NCI-H446 treated with DMSO at 0.1 percent for 48 hours (cell line): ENCODE measurements at places on chromosomes 2 and 18.

DNA sequence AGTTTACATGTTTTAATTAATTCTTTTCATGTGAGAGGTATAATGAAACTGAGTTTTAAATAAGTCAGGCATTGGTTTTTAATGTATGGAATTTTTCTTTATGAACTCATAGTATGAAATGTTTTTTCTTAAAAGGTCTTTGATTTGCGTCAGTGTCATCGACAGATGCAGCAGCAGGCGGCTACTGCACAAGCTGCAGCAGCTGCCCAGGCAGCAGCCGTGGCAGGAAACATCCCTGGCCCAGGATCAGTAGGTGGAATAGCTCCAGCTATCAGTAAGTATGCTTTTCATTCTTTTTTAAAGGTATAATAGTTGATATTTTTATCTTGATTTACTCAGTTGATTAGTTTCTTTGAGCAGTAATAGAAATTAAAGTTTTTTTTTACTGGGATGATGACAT is 46.5 kb downstream of the SMAD4 start:
- no peak for DNase-seq

GRCh38 chr2:106566050-106566449 is 78.9 kb downstream of the CD8B2 start:
- no peak for DNase-seq

GRCh38 chr2:17538844-17539554 is 1.5 kb upstream of the VSNL1 start:
- DNase-seq, result peak; percentile 65

DNA sequence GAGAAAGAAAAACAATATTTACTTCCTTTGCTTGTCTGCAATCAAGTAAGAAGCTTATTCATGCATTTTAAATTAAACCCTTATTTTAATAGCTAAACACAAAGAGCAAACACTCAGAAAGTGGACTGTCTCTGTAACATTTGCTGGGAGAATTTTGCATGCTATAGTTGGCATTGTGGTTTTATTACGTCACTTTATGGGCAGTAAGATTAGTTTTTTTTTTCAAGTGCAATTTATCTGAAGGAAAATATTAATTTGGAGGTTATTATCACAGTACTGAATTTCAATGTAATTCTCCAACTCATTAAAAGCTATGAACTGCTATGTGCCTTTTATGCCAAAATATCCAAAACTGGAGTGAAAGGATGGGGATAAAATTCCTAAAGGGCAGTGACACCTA is 103.3 kb downstream of the TMEFF2 start:
- no peak for DNase-seq

DNA sequence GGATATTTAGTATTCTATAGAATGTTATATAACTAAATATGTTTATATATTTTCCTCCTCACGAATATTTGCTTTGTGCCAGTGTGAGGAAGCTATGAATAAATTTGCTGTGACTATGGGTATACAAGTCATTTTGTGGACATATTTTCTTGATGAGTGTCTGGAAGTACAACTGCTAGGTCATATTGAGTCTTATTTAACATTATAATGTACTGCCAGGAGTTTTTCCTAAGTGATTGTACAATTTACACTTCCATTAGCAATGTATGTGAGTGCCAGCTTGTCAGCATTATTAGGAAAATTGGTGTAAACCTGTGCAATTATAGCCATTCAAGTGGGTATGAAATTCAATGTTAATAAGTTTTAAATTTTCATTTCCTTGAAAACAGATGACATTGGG is 1328.9 kb upstream of the TMEFF2 start:
- DNase-seq, result no peak

DNA sequence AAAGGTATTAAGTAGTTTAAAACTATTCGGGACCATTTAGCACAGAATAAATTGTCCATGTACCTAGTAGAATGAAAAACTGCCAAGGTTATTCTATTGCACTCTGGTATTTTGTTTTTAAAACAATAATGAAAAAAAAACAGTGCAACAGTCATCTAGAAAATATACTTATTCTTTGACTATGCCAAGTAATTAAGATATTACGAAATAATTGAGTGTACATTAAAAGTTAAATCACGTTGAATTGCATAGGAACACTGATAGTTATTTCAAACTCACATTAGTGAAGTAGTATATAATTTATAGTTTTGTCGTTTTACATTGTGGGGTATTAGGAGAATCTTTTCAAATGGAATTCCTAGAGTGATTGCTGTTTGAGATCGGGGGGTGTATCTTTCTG is 20.1 kb downstream of the R3HDM1 start:
- DNase-seq, result no peak

- no peak for DNase-seq
These were observed 145.3 kb upstream of the MEX3C start for GRCh38 chr18:51342815-51343214.

DNA sequence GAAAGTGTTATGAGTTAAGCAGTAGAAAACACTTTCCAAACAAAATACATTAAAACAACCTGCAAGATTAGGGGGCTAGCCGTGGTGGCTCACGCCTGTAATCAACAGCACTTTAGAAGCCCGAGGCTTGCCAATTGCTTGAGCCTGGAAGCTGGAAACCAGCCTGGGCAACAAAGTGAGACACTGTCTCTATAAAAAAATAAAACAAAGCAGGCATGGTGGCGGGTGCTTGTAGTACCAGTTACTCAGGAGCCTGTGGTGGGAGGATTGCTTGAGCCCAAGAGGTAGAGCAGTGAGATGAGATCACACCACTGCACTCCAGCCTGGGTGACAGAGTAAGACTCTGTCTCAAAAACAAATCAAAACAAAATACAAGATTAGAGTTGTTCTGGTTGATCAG is 208.3 kb downstream of the ERBB4 start:
- peak; percentile 77 for DNase-seq

DNA sequence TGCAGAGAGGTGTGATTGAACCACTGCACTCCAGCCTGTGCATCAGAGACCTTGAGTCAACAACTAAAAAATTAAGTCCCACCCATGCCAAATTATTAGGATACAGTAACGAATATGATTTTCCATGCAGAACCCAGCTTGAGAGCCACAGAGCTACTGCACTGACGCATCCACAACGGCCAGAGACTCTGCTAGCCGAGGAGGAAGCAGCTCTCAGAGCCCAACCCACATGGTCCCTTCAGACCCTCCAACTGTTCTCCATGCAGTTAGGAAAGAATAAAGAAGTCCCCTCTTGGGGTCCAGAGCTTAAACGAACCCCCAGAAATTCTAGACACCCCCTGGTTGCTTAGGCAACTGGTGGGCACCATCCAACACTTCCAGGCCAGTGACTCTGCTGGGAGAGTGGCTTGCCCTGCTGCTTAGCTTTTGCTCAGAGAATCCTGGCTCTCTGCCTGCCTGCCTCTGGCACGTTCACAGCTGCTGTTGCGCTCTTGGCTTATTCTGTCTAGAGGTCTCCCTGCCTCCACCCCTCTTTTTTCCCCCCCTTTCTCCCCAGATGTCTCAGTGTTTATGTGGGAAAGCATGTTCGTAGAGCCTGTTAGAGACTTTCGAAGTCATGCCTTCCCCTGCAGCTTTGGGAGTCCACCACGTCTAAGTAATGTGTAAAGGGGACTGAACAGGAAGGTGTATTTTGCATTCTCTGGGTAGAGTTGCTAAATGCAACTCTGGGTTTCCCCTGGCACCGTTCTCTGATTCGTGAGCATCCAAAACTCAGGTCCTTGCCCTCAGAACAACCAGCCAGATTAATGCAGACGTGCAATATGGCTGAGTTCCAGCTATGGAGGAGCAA is 26.0 kb upstream of the SP3 start:
- peak; percentile 86 for DNase-seq

DNA sequence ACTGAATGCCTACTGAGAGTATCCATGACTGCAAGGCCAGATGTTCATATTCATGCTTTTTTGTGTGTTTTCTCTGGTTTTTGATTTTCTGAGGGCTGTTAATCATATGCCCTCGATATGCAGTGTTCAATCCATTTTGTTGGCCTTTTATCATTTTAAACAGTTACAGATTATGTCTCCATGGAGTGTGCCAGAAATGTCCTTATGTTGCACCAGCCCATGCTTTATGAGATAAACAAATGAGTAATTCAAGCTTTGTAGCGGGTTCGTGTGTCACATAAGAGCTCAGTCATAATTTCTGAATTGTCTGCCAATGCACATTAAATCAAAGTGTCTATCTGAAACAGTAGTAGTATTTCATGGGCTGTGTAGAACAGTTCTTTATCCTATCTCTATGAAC is 583.0 kb downstream of the THSD7B start:
- DNase-seq, result peak; percentile 90

DNA sequence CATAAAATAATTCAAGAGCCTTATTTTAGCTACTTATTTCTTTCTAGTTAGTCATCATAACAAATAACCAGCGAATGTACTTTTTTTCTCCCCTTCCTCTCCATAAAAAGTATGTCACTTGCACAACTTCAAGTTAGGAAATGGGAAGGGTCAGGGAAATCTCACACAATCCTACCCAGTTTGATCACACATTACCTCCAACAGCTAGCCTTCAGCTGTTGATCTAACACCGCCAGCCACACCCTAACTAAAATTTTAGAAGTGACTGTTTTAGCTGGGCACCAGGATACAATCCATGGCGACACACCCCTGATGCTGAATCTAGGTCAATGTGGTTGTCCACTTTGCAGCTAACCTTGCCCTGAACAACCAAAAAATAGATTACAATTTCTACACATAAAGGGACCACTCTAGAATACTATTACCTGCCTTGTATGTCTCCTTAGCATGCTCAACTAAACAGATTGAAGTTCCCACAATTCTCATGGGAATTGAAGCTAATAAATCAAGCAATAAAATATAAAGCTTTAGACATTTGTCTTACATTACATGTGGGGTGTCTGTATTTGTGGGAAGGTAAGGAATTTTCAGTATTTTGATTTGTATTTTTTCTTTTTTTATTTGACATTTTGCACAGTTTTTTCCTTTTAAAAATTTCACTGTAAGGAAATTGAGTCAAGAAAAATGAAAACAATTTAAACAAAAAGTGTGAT is 7.3 kb upstream of the COL3A1 start:
- no peak for DNase-seq

DNA sequence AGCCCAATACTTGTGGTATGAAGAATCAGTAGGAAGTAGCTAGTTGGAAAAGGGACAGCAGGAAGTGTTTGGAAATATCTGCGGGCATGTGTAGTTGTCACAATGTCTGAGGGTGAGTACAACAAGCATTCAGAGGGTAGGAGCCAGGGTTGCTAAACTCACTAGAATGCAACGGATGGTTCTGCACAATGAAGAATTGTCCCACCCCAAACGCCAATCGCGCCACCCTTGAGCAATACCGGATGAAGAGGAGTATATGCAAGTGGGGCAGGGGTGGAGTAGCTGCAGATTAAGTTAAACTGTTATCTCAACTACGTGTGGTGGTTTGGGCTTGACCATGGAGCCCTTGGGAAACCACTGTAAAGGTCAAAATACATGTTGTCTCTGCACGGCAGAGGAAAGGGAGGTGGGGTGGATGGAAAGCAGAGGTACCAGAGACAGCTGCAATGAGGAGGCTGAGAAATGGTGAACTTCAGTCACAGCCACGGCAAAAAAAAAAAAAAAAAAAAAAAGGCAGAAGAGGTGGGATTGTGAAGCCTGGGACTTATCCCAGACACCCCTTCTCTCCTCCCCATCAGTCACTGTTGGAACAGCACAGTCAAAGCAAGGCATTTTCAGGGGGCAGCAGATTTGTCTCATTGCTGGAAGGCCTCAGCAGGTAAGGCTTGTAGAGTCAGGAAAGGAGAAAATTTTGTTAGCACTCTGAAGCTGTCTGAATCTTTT is 5.2 kb downstream of the CCL20 start:
- DNase-seq, result no peak

- DNase-seq, result peak; percentile 24
These were observed 88.0 kb downstream of the COMMD1 start for GRCh38 chr2:61993422-61994024.

- no peak for DNase-seq
These were observed 15.2 kb downstream of the SMAD2 start for GRCh38 chr18:47915229-47915628.

- peak; percentile 25 for DNase-seq
These were observed 10.8 kb upstream of the AMER3 start for GRCh38 chr2:130744287-130745117.

DNA sequence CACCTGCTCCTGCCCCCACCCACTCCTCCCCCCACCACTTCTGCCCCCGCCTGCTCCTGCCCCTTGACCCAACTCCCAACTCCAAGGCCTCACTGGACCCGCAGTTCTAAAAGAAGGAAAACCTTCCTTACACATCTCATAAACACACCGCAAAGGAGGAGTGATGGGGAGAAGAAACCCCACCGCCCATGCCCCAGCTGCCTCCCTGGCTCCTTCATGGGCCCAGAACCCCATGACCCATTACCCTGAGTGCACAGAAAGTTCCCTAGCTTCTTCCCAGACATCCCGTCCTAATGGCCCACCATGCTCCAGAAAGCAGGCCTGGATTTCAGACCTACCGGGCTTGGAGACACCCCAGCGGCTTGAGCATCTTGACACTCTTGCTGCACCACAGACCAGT is 17.8 kb upstream of the CNDP2 start:
- DNase-seq, result no peak

DNA sequence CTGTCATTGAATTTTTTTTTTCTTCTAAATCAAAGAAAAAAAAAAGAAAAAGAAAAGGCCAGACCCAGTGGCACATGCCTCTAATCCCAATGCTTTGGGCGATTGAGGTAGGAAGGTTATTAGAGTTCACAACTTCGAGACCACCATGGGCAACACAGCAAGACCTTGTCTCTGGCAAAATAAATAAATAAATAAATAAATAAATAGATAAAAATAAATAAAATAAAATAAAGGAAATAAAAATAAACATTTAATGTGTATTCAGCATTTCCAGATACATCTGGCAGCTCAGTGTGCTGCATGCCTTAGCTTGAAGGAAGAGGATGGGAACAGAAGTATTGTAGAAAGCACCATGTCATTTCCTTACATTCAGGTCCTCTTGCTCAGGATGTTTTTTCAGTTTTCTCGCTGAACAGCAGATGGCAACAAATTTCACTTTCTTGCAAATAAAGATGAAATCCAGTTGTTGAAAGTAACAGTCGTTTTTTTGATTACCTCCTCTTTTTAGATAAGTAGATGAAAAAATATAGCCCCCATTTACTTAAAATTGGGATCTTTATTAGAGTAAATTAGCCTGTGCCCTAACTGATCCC is 25.7 kb upstream of the FAM178B start:
- DNase-seq, result peak; percentile 34

GRCh38 chr2:197042739-197043196 is 116.3 kb upstream of the PGAP1 start:
- DNase-seq, result no peak

GRCh38 chr2:36834731-36835524 is 131.4 kb downstream of the STRN start:
- DNase-seq, result no peak

- peak; percentile 93 for DNase-seq
These were observed at the start of gene ZC3H15 for GRCh38 chr2:186485871-186486650. Gene ZC3H15, plus strand, starts transcription at chr2:186486260. Its CDS starts 123 bp downstream, at chr2:186486383.

DNA sequence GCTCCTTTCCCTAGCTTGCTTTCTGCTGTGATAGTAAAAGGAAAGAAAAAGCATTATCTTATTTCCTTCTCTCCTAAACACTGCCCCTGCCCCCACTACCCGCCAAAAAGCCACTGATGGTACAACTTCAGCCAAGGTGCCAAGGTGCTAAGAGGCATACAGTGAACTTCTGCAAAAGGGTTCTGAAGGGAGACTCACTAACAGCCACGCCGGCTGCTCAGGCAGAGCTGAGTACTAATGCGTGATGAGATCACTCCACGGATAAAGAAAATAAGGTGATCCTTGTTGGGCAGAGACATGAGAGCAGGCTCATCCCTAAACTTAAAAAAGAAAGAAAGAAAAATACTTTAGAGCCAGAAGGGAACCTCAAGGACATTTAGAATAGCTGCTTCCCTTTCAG is 60.5 kb upstream of the PXDN start:
- DNase-seq, result no peak
